ENCODE measurements at places on chromosomes 7 and 10.

DNA sequence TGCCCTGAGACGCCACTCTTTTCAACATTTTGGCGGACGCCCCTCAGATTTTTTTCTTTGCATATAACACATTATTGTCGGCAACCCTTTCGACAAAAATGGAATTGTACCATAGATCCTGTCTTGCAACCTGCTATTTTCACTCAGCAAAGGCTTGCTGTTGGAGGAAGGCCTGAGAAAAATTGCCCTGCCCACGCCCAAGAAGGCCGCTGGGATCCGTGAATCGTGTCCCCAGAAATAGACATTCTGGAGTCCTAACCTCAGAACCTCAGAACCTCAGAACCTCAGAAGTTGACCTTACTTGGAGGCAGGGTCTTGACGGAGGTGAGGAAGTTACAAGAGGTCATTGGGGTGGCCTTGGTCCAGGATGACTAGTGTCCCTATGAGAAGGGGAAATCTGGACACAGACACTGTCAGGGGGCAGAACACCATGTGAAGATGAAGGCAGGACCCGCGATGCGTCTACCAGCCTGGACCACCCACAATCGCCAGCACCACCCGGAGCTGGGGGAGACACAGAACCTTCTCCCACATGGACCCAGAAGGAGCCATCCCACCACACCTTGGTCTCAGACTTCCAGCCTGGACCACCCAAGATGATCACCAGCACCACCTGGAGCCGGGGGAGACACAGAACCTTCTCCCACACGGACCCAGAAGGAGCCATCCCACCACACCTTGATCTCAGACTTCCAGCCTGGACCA lies 19.1 kb upstream of the DNAAF5 start:
- DNase-seq: no peak

- DNase-seq: no peak
These were observed 523.1 kb downstream of the LRMDA start for GRCh38 chr10:75954486-75954885.

DNA sequence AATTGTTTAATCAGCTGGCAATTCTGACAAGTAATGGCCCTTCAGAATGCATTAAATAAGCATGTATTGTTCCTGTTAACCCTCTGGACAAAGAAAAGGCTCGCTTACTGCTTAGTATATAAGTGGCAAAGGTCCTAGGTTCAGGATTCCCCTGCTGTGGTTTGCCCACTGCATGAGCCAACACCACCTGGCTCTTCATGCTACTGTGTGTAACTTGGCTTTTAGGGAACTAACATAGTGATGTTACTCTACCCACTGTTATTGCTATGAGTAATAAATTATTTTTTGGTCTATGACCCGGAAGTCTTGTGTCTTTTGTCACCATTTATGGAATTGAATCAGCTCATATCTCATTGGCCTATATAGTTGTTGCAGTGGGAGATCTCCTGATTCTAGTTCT lies 791.7 kb upstream of the PHF14 start:
- no peak for DNase-seq

DNA sequence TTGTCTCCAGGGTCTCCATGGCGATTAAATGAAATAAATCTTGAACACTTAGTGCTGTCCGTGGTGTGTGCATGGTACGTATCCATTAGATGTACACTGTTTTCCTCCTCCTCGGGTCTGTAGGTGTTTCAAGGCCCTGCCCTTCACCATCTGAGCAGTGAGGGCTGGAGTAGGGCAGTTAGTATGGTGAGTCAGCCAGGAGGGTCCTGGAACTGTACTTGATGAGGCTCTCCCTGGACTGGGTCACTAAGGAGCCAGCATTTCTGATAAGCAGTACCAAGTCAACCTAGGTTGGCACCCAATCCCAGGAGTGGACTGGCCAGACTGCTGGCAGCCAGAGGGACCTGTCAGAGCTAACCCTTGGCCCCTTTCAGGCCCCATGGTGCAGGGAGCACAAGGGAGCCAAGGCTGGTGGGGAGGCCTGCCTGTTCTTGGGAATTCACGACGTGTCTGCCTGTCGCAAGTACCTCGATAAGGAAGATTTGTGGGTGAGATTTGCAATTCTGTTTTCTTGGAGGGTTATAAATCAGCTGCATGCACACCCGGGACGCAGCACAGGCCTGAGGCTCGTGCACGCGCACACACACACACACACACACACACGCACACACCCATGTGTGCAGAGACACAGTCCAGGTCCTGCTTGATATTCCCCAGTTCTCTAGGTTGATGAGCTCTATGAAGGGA lies 114.2 kb downstream of the ZMIZ1 start:
- DNase-seq: no peak

DNA sequence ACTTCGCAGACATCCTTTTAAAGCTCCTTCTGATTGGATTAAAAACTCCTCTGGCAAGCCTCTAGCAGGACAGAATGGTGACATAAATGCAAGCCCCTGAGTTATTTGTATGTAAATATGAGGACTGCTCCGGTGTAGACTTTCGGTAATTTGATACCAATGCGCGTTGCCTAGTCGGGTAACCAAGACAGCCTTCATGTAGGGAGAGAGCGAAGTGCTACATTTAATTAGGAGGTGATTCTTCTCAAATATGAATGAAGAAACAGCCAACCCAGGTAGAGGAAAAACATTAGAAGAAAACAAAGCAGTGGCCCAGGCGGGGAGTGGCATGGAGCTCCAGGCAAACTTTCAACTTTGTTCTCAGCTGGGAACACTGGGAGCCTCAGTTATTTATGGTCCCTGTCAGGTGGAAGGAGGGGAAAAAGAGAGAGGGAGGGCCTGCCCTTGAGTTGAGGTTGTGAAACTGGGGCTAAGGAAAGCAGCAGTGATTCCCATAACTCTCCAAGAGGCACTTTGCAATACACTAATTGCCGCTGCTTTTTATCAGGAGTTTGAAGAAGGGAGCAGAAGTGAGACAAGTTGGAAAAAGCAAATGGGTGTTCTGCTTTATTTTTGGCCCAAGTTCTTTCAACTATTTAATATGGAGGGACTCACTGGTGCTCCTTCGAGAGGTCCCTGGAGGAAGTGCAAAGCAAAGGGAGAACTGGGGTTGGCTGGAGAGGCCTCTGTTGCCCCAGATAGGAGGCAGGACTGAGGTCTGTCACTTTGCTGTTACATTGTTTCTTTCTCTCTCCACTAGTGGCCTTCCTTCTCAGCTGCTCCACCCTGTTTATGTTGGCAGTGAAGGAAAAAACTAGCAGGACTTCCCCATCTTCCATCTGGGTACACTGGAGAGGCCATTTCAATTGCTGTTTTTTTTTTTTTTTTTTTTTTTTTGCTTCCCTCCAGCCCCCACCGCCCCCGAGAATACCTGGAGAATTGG lies 234.6 kb upstream of the CCDC6 start:
- DNase-seq: no peak

GRCh38 chr7:105748701-105749100 lies 127.7 kb downstream of the ATXN7L1 start:
- no peak for DNase-seq

DNA sequence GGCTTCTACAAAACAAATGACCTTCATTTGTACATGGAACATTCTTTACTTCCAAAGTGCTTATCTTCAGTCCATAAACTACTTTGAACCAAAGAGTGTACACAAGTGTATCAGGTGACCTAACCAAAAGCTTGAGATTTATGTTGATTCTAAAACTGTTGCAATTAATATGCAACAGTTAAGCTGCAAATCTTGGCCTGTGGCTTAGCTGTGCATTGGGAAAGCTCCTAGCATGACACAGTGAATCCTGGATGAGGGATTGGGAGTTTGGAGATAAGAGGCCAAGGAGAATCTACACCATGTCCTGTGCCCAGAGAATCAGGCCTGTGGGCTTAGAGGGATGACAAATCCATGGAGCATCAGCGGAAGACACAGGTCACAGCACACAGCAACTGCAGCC lies 105.2 kb upstream of the GSDME start:
- DNase-seq: no peak

DNA sequence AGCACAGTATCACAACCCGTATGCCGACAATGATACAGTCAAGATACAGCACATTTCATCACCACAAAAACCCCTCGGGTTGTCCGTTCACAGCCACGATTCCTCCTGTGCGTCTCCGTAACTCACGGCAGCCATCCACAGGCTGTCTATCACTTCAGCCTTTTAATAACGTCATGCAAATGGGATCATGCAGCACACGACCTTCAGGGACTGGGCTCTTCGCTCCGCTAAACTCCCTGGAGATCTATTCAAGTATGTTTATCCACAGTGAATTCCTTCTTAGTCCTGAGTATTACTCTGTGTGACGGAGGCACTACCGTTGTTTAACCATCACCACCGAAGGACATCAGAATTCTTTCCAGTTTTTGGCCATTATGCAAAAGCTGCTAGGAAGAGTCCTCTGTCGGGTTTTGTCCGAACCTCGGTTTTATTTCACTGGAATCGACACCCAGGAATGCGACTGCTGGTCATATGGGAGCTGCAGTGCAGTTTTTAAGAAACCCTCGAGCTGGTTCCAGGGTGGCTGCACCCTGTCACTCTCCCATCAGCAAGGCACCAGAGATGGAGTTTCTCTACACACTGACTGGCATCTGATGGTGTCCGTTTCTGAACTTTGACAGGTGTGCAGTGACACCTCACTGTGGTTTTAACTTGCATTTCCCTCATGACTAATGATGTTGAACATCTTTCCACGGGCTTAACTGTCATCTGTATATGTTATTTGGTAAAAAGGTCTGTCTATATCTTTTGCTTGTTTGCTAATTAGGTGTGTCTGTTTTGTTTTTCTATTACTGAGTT lies 193.6 kb downstream of the MAD1L1 start:
- DNase-seq: no peak

DNA sequence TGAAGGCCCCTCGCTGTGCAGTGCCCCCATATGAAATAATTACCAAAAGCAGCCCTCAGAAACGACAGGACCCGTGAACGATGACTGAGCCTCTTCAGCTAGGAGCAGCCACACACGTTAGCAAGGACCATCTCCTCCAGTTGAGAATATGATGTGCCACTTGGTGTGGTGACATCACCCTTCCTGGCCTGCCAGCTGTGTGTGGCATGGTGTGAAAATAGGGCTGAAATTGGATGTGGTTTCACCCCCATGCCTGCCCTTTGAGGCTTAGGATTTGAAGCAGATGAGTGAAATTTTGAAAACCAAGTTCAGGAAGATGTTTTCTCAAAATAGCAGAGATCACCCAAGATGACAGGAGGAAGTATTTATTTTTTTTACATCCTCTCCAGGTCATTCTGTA lies 49.1 kb upstream of the BTBD16 start:
- DNase-seq: no peak

All from stimulated activated effector memory CD8-positive, alpha-beta T cell treated with anti-CD3 and anti-CD28 coated beads, Interleukin-12 subunit alpha, Interleukin-12 subunit beta, amount 100 ng/mL, for 72 hours (primary cell).